Suppressor macrophage (primary cell): ENCODE measurements at places on chromosomes 2 and 18.

GRCh38 chr2:190535586-190535985, 1.1 kb upstream of the NEMP2 start:
- no peak for DNase-seq

DNA sequence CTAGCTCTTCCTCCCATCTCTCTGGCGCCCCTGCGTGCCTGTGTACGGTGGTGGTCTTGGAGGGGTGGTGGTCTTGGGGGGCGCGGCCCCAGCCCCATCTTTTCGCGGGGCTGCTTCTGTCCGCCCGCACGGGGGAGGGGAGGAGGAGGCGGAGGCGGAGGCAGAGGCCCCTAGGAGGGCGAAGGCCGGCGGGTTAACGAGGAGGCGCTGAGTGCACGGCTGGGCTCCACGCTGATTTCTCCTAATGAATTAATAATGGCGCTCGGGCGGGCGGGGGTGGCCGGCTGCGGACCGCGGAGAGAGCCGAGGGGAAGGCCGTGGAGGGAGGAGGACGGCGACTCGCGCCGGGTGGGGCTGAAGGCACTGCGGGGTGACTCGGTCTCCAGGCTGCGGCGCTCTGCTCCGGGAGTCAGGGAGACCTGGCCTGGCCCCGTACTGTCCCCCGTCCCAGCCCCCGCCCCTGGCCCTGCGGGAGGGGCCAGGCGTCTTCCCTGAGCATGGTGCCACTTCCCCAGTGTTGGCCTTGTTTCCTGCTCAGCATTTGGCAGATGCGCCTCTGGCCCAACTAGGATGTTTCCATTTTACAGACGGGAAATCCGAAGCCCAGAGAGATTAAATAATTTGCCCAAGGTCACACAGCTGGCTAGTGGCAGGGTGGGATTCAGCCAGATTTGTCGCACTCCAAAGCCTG, 6.0 kb downstream of the GAREM2 start:
- DNase-seq, result peak; percentile 56

DNA sequence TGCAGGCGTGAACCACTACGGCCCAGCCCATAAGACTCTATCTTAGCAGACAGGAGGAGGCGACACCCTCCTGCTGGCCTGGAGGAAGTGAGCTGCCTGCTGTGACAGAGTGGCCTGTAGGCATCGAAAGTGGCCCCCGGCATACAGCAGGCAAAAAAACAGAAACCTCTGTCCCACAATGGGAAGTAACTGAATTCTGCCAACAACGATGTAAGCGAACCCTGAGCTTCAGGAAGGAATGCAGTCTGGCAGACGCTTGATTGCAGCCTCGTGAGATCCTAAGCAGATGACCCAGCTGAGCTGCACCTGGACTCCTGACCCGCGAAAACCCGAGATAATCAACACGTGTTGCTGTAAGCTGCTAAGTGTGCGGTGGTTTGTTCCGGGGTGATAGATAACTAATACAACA, 13.6 kb downstream of the MRO start:
- peak; percentile 91 for DNase-seq

- no peak for DNase-seq
Observed at GRCh38 chr2:235570256-235570655, 76.4 kb downstream of the AGAP1 start.

DNA sequence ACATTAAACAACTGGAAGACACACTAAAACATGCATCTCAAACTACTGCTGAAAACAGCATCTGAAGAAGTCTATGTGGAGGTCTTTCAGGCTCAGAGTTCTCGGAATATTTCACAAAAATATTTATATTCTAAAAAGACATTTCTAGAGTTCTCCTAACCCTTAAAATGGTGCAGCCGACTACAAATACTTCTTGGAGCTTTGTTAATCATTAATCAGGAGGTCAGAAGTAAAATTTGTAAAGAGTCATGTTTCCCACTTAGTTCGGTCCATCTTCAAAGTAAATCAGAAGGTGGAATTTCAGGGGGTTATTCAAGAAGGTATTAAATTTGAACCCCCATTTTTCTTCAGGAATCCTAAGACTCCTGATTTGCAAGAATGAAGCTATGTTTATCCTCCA, 72.7 kb downstream of the FAM228A start:
- DNase-seq, result no peak

- no peak for DNase-seq
Observed at GRCh38 chr2:220458051-220458450, 830.6 kb downstream of the SLC4A3 start.

- DNase-seq, result no peak
Observed at GRCh38 chr2:149037851-149038250, 648 bp upstream of the LYPD6B start.

DNA sequence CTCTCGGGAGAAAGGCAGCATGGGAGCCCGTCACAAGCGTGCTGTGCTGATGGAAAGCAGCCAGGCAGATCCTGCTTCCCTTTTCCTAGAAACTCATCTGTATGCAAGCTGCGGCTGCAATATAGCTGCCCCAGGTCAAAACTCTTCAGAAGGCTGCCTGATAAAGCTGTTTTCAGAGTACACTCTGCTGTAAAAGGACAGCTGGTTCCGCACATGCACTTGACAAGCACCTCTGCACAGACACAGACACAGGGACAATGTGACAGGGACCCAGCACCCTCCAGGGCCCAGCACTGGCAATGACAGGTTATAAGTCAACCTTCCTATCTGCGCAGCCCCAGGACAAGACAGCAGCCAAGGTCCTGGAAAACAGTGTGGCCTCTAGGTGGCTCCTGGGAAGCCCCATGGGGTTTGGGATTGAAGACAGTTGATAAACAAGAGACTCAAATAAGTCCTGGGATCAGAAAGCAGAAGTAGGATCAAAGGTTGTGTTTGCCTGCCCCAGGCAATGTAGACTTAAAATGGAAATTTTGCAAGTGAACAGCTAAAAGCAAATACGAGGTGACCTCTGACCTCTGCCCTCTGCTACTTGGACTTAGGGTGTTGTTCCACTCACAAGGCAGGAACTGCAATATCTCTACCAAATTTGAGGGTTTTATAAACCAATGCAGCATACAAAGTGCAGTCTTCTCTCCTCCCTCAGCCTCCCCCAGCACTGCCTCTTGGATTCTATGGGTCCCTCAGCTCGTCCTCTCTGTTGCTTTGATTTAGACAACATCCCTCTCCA, 16.9 kb downstream of the SLC66A2 start:
- DNase-seq, result no peak

DNA sequence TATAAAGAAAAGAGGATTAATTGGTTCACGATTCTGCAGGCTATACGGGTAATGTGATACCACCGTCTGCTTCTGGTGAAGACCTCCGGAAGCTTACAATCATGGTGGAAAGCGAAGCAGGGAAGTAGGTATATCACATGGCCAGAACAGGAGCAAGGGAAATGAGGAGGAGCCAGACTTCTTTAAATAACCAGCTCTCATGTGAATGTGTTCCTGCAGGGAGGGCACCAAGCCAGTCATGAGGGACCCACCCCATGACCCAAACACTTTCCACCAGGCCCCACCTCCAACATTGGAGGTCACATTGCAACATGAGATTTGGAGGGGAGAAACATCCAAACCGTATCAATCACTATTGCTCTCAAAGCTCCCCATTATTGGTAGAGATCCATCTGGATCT, 61.8 kb downstream of the EFEMP1 start:
- DNase-seq, result no peak

DNA sequence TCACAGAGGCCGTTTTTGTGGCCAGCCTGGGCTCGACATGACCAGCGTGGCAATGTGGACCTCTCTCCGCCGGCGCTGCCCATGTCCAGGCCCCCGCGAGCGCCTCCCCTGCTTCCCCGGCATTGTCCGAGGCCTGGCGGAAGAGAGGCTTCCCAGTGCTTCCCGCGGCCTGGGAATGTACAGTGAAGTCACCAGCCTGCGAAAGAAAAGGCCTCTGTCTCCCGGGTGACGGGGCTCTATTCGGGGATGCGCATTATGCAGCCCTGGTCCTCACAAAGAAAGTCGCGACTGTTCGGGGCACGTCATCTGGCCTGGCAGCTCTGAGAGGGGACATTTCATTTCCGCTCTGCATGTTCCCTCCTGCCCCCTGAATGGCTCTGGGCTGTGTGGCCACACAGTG, 109.2 kb upstream of the AGAP1 start:
- DNase-seq, result no peak

- DNase-seq, result no peak
Observed at GRCh38 chr2:236558036-236558435, 11.6 kb upstream of the ACKR3 start.

GRCh38 chr2:139529080-139529479, 748.9 kb upstream of the NXPH2 start:
- no peak for DNase-seq

DNA sequence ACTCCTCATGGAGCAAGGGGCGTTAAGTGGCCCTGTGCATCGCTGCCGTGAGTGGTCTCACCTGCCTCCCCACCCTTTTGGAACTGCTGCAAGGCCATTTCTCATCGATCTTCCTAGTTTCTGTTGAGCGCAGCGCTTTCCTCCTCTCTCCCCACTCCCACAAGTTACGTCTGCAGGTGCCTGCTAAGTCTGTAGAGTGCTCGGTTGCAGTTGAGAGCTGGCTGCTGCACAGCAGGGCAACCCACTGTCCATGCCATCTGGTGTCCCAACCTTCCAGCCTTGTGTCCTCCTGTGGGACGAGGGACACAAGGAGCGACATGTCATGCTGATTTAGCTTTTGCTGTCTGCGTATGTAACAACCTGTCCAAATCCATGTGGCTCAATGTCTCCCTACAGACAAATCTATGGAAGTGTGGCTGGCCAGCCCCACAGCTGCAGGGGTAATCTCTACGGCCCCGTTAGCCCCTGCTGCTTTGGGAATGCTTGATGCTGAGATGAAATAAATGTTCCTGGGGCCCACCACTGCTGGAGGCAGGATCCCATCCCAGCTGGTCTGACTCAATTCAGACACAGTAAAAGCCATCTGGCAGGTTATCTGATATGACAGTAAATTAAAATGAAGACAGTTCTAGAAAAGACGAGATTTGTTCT, 68.1 kb upstream of the TCF7L1 start:
- DNase-seq, result no peak

- DNase-seq, result no peak
Observed at GRCh38 chr2:110115291-110116032, at the start of gene MALL. Gene MALL (minus strand): TSS chr2:110115822. CDS start chr2:110115792, 30 bp downstream.

GRCh38 chr2:10700078-10700803, 10.5 kb upstream of the NOL10 start:
- no peak for DNase-seq

DNA sequence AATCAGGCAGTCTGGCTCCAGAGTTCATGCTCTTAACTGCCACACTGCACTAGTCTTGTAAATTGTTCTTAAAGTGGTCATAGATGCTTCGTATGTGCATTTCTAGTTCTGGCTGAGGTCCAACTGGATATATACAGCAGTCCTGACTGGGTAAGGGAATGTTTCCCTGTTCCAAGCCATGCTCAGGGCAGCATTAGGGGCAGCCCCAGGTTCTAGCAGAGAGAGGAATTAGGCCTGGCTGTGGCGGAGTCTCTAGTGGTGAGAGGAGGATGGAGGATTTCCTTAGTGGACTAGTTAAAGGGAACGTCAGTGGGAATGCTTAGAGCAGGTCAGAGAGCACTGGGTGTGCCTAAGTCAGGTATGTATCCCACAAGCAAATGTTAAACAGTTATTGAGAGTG, 28.0 kb downstream of the UBE2E3 start:
- no peak for DNase-seq

GRCh38 chr2:197871780-197872456, 67.5 kb downstream of the PLCL1 start:
- no peak for DNase-seq

DNA sequence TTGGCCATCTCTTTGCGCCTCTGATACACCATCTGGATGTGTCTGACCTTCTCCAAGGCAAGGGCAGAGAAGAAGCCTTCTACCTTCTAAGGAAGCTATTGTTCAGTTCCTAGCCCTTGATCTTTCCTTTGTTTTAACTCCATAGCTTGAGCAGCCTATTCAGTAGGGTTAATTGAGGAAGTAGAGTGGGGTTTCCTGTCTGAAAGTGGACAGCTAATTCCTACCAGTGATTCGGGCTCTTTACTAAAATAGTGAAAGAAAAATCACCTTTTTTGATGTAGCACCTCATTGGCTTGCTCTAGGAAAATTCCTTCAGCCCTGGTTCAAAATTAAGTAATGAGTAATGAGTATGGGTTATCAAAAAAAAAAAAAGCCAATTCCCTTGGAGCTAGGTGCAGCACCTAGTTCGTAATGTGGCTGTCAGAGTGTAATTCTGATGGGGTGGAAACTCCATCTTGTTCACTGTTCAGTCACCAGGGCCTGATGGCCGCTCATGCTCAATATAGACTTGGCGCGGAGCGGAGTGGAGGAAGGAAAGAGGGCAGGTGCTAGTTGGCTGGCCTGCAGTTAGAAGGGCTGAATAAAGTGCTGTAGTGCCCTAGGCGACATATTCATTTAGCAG, 2.9 kb upstream of the MGAT5 start:
- DNase-seq, result peak; percentile 20

GRCh38 chr2:160726046-160726445, 232.4 kb upstream of the RBMS1 start:
- DNase-seq, result peak; percentile 45

GRCh38 chr18:48663931-48664847, 125.4 kb downstream of the CTIF start:
- peak; percentile 73 for DNase-seq

DNA sequence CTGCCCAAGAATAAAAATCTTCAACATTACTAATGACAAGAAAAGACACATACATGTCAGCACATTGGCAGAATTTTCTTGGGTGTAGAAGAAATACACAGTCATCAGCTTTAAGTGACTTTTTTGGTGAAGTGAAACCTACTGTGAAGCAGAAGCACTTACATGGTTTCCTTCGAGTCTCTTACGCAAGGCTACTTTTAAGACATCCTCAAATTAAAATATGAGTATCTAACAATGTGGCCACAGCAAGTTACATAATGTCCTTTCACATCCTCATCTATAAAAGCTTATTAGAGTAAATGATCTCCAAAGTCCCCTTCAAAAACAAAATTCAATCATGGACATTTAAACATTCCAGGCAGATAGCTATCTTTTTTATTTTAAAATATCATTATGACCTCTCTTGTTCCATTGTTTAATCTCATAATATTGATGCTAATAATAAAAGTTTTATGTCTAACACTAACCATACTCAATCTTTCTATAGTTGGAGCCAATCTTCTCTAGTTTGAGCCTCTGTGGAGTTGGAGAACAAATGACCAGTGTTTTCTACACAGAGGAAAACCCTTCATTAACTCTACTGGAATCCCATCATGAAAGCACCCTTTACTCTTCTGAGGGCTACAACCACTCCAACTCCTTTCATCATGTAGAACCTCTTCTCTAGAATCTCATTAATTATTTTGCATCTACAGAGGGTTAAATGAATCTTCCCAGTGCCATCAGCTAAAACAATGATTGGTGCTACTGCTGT, 182.2 kb upstream of the ZFP36L2 start:
- peak; percentile 70 for DNase-seq

DNA sequence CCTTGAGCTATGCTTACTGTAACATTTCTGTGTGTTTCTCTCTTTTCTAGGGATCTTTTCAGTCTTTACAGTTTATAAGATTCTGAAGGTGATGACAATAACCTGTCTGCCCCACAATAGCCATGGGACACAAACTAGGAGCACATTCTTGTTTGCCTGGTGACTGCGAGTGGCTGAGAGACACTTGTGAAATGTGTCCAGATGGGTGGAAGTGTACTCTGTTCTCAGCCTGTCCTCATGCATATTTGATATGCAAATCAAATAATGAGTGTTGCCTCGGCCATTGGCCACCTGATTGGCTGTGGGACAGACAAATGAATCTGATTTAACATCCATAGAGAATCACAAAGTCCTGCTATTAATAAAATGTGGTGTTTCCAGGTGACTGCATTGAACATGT, 246.2 kb downstream of the HNMT start:
- DNase-seq, result no peak
